Stimulated activated CD8-positive, alpha-beta memory T cell treated with anti-CD3 and anti-CD28 coated beads, Interleukin-7, amount 100 ng/mL, for 1 hour (primary cell): ENCODE measurements at places on chromosomes 6 and 20.

- DNase-seq: no peak
Measured at GRCh38 chr20:53530440-53530839, 63.2 kb downstream of the ZNF217 start.

DNA sequence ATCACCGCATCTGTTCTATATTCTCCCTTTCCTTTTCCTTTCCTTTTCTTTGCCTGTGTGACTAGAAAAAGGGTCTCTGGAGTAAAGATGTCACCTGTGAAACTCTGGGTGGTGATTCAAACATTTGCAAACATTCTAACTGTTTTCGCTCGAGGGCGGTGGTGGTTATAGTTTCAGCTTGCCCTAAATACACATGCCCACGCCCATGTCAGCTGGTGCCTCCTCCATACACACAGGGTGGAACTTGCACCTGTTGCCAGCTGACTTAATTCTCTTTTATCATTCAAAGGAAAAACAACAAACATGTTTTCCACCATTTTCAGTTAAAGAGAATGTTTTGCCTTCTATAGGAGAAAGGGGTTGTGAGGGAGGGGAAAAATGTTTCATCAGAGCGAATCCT, 381.9 kb upstream of the ARID1B start:
- DNase-seq: no peak

- no peak for DNase-seq
Measured at GRCh38 chr20:34561661-34562060, 3.1 kb downstream of the MAP1LC3A start.

GRCh38 chr6:68880050-68880813, 245.2 kb downstream of the ADGRB3 start:
- no peak for DNase-seq

GRCh38 chr6:19860235-19860877, 23.2 kb downstream of the ID4 start:
- no peak for DNase-seq

- DNase-seq: no peak
Measured at GRCh38 chr6:75368151-75368779, 83.7 kb upstream of the TMEM30A start.

DNA sequence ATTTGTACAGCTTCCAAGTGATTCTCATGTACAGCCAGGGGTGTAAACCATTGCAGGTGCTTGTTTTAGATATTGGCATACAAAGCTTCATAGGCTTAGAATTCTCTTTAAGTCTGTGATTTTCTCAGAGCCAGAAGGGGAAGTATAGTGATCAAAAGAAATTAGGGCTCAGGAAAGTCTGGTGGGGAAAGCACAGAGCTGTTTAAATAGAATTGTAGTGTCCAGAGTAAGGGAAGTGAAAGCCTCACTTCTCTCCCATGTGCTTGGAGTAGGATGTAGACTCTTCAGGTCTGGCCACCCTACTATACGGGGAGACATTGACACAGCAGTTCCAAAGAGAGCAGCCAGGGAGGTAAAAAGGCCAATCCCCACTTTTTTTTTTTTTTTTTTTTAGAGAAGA, 10.4 kb downstream of the GCNT2 start:
- no peak for DNase-seq

- DNase-seq: no peak
Measured at GRCh38 chr6:152313542-152314482, 323.4 kb downstream of the SYNE1 start.
